ENCODE measurements at places on chromosomes 7 and 10.
A peak's percentile ranks its signal among the peaks of the same experiment; 100 is the strongest.

DNA sequence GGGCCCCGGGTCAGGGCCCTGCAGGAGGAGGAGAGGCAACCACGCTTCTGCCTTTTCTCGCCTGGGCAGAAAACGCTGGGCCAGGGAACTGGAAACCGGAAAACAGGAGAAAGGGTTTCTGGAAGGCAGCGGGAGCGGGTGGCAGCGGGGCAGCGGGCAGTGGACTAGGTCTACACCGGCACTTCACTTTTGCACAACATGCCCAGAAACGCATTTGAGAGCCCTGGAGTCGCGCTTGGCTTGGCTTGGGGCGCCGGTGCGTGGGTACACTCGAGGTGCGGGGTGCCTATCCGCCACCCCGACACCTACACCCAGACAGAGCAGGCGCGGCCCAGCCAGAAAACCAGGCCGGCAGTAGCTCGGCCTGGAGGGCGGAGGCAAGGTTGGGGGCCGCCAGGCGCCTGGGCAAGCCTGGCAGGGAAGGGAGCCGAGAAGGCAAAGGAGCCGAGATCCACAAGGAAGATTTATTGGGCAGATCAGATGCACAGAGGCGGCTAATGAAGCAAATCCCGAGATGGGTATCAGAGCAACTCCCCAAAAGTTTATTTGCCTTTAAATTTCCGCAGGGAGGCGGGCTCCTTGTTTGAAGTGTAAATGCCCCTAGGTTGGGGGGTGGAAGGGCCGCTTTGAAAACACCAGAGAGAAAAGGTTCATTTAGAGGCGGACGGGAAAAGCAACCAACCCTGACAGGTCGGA lies 3.2 kb upstream of the PAX2 start:
- DNase-seq: no peak

DNA sequence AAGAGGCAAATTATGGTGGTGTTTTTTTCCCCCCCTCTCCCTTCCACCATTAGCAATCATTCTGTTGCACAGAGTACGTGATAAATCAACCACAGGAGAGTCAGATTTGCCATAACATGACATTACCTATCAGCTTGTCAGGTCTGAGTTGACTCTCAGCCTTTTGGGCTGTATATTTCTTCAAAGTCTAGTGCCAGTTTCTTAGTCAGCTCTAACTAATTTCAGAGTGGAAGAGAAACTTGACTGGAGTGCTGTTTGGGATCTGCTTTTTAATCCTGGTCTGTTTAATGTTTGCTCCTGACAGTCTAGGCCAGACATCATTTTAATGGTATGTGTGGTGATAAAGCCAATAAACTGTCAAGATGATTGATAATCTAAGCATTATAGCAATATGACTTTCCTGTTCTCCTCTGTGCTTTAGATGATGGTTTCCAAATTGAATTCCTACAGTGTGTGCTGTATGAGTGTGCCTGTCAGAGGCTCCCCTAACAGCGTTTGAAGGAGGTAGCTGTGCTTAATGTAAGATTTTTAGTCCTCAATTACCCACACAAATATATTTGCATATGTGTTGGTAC lies 76.9 kb downstream of the LRMDA start:
- no peak for DNase-seq

GRCh38 chr10:67282871-67283270 lies 357.0 kb downstream of the LRRTM3 start:
- no peak for DNase-seq

DNA sequence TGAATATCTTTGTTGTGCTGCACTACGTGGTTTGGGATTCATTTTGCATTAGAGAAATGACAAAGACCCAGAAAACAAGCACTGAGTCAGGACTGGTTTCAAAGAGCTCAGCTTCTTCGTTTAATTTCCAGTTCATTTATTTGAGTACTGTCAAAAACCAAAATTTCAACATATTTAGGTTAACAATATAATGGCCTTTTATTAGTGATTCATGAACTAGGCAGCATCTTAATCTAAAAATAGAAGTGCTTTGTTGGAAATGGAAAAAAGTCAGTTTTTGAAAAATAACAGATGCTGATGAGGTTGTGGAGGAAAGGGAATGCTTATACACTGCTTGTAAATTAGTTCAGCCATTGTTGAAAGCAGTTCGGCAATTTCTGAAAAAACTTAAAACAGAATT lies 856.4 kb downstream of the LRMDA start:
- no peak for DNase-seq

GRCh38 chr7:47945261-47946015 lies 2.8 kb downstream of the PKD1L1 start:
- peak; percentile 75 for DNase-seq

GRCh38 chr10:108688314-108688713 lies 1235.0 kb downstream of the XPNPEP1 start:
- DNase-seq: no peak

- no peak for DNase-seq
Observed at GRCh38 chr10:34814913-34815184, 247 bp downstream of the PARD3 start.

GRCh38 chr10:116511365-116511764 lies 34.4 kb upstream of the PNLIP start:
- DNase-seq: no peak

GRCh38 chr7:1767524-1767923 lies 97.4 kb downstream of the ELFN1 start:
- DNase-seq: no peak

- no peak for DNase-seq
Observed at GRCh38 chr10:90614631-90615030, 243.2 kb downstream of the HTR7 start.

DNA sequence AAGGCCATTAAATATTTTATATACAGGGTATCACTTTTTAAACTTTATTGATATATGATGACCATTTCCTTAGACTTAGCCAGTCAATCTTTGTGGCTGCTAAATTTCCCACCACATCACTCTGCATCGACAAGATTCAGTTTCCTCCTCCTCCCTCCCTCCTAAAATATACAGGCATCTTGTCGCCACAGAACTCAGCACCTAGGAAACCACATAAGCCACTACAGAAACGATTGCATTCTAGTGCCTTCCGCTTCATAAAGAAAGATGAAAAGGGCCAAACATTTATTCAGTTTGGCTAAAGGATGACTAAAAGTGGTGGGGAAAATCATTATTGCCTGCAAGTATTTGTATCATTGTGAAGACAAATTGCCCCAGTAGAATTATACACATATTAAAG lies 30.7 kb downstream of the ERCC6 start:
- DNase-seq: no peak

DNA sequence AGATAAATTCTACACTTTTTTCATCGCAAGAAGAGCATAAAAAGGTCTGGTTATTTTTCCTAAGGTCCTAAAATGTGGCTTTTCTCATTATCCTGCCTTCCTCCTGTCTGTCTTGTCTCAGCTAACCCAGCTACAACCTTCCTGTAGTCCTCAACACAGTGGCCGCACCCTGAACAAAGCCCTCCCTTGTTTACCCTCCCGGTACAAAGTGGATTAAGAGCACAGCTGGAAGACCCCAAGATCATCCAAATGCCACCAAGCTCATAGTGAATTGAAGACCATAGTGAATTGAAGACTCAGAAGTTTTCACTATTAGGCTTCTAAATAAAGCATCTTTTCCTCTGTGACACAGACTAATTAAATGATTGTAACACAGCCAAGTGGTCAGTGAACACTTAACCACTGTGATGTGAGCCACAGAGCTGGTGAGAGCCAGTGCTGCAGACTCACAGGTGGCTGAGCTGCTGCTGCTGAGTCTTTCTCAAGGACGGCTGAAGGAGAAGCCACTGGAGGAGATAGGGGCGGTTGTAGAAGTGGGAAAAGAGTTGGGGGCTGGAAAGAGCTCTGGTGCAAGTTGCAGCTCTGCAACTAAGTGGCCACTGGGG lies 123.6 kb downstream of the ATXN7L1 start:
- no peak for DNase-seq

GRCh38 chr10:60955957-60956425 lies 12.0 kb upstream of the RHOBTB1 start:
- no peak for DNase-seq

DNA sequence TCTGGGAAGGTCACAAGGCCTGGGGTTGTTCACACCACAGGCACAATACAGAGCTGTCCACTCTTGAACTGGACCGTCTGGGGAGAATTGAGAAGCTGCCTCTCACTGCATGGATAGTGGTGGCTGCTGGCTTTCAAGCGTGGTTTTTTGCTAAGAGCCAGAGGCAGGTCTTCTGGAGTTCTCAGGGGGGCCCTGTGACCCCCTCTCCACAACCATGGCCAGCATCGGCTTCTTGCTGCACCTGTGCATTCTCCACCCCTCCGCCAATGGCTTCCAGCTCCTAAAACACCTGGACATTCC lies 140.3 kb downstream of the ADCY1 start:
- DNase-seq: no peak

GRCh38 chr10:65143723-65144122 lies 1622.5 kb downstream of the REEP3 start:
- DNase-seq: no peak

- DNase-seq: no peak
Observed at GRCh38 chr7:69757981-69758430, 159.7 kb downstream of the AUTS2 start.

- DNase-seq: no peak
Observed at GRCh38 chr7:116097365-116098009, 66.9 kb upstream of the TFEC start.

GRCh38 chr7:117096330-117096729 lies 143.0 kb downstream of the ST7 start:
- DNase-seq: no peak

- DNase-seq: no peak
Observed at GRCh38 chr7:92723205-92723604, 113.2 kb downstream of the CDK6 start.

DNA sequence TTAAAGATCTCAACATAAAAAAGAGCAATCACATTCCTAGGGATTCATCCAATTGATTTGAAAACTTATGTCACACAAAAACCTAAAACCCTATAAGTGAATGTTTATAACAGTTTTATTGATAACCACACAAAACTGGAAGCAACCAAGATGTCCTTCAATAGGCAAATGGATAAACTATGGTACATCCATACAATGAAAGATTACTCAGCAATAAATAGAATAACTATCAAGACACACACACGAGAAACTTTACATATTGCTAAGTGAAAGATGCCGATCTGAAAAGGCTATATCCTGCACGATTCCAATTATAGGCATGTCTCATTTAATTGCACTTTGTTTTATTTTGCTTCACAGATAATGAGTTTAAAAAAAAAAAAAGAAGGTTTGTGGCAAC lies 83.3 kb downstream of the ATE1 start:
- DNase-seq: no peak

- DNase-seq: no peak
Observed at GRCh38 chr7:133822001-133822641, 305.0 kb upstream of the LRGUK start.

GRCh38 chr10:119669975-119670640 lies 18.9 kb downstream of the BAG3 start:
- DNase-seq: no peak

GRCh38 chr7:15128716-15129115 lies 226.2 kb upstream of the DGKB start:
- no peak for DNase-seq

GRCh38 chr7:136016649-136017395 lies 39.7 kb upstream of the MTPN start:
- no peak for DNase-seq

DNA sequence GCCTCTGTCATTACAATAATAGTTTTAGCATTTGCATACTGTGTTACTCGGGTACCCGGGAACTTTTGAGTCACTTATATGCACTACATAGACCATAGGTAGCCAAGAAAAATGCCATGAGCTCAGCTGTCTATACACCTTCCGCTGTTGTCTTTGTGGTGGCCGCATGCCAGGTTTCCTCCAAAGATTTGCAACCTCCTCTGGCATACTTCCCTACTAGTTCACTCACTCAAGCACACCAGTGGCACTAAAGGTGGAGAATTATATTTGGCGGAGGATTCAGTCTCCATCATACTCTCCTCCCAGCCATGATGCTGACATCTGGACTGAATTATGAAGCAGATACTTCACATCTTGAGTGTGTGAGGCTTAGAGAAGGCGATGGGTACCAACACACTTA lies 35.6 kb upstream of the GRB10 start:
- DNase-seq: no peak

- no peak for DNase-seq
Observed at GRCh38 chr10:109187677-109188076, 735.6 kb downstream of the XPNPEP1 start.

GRCh38 chr7:139212133-139212532 lies 18.9 kb upstream of the UBN2 start:
- no peak for DNase-seq

- no peak for DNase-seq
Observed at GRCh38 chr7:143314127-143314526, 1.8 kb upstream of the CLCN1 start.

DNA sequence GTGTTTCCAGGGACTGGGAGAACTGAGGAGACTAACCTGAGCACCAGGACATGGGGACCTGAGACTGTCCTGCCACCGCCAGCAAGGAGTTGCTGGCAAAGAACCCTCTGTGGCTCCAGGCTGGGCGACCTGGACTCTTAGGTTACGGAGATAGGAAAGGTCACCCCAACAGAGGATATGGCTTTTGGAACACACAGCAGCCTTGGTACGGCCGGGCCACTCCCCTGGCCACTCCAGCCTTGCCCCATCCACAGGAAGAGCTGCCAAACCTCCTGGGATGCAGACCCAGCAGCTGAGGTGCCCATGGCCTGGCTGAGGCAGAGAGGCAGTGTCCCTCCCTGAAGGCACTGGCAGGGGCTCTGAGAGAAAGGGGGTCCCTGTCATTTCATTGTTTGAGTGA lies 137.8 kb downstream of the OAT start:
- no peak for DNase-seq

GRCh38 chr7:50940621-50941020 lies 157.9 kb upstream of the GRB10 start:
- no peak for DNase-seq

GRCh38 chr10:36026081-36026480 lies 384.0 kb upstream of the FZD8 start:
- DNase-seq: no peak

DNA sequence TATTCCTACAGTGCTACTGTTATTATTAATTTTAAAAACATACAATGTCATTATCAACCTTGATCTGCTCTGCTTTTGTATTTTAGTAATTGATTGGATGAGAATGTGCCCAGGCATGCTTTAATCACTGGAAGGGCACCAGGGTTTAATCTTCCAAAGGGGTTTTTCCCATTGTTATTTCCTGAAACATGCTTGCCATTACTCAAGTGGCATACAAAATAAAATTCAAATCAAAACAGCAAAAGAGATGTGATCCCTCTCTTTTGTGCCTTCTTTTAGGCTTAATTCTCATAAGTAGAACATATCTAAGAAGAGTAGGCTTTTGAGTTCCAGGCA lies 963.3 kb downstream of the LRMDA start:
- DNase-seq: no peak

- no peak for DNase-seq
Observed at GRCh38 chr10:70137135-70137534, 4.5 kb upstream of the AIFM2 start.

- no peak for DNase-seq
Observed at GRCh38 chr10:109886781-109887140, 36.5 kb downstream of the XPNPEP1 start.

DNA sequence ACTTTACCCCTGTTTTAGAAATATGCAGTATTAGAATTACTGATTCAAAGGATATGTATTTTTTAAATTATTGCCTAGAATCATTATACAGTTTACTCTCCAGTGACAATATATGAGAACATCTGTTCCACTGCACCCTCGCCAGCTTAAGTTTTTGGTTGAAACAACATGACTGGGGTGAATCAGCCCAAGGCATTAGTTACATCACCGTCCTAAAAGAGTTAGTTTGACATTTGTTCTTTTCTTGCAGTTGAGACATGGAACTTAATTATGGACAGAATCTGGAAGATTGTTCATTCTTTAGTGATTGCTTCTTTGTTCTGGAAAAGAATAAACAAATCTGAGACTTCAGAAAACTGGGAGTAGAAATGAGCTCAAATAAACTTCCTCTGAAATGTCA lies 167.3 kb upstream of the DKK1 start:
- no peak for DNase-seq

GRCh38 chr10:83516788-83517187 lies 622.5 kb upstream of the GHITM start:
- DNase-seq: no peak

Data from activated naive CD4-positive, alpha-beta T cell treated with Interleukin-2 at 50 U/mL for 16 hours (primary cell).